ENCODE measurements at places on chromosomes 2 and 18. TPM values are rescaled to one million over a fixed set of nuclear protein-coding genes. Genes with fewer than 3 reads are reported as not detected.

The RAB17 gene
- total RNA-seq, result 0.22 TPM

The ACTR3 gene
- total RNA-seq, result 569 TPM

The LYG1 gene
- 0.44 TPM for total RNA-seq

The NEMP2 gene
- 6.1 TPM for total RNA-seq

The MATN3 gene
- total RNA-seq, result 2.3 TPM

The SAG gene
- total RNA-seq, result not detected

The PLGLB1 gene
- total RNA-seq, result 1.0 TPM
